ENCODE measurements at places on chromosomes 4 and X.
A peak's percentile ranks its signal among the peaks of the same experiment; 100 is the strongest.

DNA sequence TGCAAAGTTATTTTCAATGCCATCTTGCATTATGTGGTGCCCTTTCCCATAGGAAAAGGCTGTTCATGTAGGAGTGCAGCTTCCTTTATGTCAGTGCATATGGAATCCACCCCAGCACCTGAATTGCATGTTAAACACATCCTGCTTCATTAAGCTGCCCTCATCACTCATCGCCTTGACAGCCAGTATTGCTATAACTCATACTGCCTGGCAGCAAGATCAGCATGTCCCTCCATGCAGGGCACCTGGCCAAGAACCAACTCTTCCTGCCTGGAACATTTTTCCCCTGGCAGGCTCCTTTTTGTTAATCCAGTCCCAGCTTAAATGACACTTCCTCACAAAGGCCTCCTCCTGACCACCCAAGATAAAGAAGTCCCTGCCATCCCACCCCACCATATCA lies 23.5 kb upstream of the CA5B start:
- no peak for DNase-seq

- no peak for DNase-seq
These were observed 8.6 kb downstream of the HMX1 start for GRCh38 chr4:8862800-8863685.

DNA sequence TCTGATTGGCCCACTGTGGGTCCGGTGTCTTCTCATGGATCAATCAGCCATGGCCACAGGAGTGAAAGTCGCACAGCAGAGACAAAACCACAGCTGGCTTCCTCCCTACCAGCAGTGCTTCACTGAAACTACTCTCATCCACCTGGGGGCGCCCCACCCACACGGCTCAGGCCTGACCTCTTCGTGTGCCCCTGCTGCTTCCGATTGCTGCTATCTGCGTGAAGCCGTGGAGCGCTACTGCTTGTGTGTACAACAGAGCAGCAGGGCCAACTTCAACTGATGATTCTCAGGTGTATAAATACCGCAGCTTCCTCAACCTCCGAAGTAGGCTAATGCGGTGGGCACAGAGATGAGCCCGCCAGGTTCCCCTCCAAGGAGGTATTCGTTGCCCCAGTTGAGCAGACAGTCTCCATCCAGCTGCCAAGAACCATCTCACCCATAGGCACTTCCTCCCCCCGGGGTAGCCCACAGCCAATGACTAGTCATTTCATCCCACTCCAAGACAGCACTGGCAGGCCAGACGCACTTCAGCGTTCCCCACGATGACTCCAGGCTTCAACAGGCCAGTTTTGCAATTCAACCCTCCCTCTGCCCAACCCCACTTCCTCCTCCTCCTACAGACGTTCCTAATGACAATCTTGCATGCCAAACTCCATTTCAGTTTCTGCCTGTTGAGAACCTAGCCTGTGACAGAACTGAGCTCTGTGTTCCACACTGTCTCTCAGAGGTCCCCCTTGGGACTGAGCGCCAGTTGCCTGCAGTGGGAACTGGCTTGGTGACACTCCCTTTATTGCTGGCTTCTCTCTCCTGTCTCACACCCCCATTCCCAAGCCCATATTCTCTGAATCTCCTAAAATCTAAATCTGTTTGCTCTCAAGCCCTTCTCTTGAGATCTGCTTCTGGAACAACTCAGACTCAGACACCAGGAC lies 41.3 kb upstream of the ATP6AP2 start:
- peak; percentile 59 for DNase-seq

GRCh38 chrX:129653181-129653970 lies 1.4 kb downstream of the APLN start:
- DNase-seq, result no peak

GRCh38 chrX:48761674-48762471 lies at the start of gene GLOD5:
GLOD5 (plus strand) TSS chrX:48761747; CDS start chrX:48761791, 44 bp downstream.
- no peak for DNase-seq

Measured in T-helper 9 cell (primary cell).